NCI-H2171 treated with DMSO at 0.1 percent for 48 hours (cell line): ENCODE measurements at places on chromosomes 2 and 18.

DNA sequence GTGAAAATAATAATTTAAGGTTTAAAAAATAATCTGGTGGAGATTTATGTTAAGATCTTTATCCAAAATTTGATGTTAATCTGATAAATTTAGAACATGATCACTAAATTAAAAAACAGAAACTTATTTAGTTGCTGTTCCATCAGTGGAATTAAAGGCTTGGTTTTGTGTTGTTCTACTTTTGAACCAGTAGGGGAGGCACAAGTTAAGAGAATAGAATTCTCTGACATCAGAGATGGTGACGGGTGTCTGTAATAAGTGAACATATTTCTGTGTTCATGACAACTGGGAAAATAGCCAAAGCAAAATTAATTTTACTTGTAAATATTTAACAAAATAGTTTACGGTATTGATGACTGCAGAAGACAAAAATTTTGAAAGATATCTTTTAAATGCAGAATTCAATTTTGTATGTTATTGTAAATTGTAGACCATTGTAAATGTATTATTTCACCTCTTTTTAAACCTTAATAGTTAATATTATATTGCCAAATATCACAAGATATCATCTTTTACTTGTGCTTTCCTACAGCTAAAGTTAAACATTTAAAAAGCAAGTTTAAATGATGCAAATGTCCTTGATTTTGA, 106.0 kb downstream of the UBR3 start:
- DNase-seq = peak; percentile 79

- DNase-seq = no peak
Measured at GRCh38 chr2:42787788-42788477, 4.5 kb downstream of the HAAO start.

- DNase-seq = peak; percentile 26
Measured at GRCh38 chr18:5510135-5510846, 33.5 kb downstream of the EPB41L3 start.

DNA sequence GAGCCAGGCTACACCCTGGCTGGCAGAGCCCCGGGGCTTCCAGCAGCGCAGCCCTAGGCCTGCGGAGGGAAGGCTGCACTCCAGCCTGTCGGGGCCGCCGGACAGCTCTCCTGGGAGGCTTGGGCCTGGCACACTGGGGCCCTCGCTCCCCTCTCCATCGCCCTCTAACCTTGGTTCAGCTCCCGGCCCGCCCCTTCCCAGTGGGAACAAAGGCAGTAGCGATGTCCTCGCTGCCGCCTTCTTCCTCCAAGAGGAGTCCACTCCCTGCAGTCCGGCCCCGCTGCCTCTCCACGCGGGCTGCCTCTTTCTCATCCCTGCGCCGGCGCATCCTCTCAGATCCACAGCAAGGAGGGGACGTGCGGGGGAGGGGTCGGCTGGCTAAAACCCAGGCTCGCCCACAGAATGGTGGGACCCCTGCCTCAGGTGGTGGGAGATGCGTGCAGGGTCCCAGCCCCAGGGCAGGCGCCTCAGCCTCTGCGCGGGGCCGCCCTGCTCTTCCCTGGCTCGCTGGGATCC, 138.1 kb downstream of the TWIST2 start:
- DNase-seq = no peak

DNA sequence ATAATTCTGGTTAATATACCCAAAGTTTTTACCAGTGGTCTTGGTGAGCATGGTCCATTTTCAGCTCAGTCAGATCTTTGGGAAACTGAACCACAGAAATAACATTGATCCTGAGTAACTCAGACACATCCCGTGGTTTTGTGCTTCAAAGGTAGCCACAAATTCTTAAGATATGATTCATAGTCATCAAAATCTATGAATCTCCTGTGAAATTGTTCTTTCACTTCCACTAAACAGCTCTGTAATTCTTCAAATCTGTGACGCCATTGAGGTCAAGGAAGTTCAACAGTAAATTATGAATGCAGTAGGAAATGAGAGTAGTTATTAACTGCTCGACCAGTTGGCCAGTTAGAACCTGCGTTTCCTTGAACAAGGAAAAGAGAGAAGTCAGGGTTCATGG, 147.3 kb downstream of the IRS1 start:
- DNase-seq = no peak

GRCh38 chr2:226760412-226761194, 39.0 kb downstream of the IRS1 start:
- peak; percentile 1 for DNase-seq

DNA sequence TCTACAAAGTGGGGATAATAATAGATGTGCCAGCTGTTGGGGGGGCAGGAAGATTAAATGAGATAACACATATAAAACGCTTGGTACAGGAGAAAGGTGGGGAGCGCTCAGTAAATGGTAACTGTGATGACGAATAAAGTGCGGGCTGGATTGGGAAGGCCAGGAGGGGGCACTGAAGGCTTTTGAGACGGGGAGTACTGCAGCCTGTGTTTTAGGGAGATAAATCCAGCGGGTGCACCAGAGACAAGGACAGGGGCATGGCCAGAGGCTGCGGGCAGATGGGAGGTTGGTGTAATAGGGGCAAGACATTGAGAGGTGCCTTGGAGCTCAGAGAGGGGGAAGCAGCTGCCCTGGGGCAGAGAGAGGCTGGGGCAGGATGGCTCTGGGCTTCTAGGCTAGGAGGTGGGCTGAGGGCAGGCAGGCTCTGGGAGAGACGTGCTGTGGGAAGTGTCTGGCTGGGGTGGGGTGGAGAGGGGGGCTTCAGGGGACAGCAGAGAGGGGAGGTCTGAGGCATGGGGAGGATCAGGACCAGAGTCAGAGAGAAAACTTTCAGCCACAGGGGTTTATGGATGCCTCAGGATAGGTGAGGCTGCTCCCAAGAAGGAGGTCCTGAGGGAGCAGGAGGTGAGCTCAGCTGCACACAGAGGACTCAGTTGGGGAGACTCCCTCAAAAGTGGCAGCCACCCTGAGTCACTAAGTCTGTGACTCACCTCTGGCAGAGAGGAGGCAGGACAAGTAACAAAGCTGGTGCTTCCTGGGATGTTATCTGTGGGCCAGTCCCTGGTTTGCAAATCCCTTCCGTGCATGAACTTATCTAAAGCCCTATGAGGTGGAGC, 18.8 kb downstream of the TEX44 start:
- DNase-seq = no peak

DNA sequence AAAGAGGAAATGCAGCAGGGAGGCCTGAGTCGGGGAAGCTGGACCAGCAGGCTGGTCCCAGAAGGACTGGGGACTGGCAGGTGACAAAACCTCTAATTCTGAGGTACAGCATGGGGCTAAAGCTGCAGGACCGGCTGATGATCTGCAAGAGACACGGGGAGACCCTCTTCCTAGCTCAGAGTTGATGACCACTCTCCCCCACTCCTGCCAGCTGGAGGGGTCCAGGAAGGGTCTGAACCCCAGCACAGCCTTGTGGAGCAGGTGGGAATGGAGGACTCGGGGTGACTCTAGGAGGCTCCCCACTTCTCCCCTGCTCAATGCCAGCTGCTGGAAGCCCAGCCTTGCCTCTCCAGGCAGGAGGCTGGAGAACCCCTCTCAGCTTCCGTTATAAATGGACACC, 67.7 kb downstream of the TWIST2 start:
- DNase-seq = no peak

DNA sequence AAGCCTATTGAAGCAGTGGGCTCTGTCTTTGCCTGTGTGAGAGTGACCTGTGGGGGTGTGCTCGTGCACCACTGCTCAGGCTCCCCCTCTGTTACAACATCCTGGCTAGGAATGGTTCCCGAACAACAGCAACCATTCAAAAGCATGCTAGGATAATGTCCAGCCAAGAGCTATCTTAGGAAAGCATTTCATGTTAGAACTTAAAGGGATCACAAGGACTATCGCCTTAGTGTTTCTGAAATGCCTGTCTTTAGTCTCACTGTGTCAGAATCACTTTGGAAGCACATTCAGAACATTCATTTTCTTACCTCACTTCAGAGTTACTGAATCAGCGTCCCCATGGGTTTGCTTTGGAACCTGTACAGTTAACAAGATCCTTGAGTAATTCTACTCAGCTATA, 134.9 kb upstream of the DSEL start:
- DNase-seq = no peak

DNA sequence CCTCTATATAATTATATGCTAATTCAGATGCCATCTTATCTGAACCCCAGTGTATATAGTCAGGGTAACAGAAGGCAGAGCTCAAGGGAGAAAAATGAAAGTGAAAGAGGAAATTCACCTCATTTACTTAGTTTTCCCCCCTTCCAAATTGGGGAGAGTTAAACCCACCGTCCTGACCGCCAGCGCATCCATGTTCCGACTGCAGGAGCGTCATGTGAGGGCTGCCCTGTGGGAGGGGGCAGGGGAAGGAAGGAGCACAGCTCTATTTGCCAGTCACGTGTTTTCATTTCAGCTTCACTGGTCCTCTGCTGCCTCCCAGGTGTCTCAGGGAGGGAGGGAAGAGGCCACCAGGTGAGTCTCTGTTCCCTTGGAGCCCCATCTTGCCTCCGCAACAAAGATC, 13.2 kb downstream of the CNNM4 start:
- DNase-seq = peak; percentile 81

DNA sequence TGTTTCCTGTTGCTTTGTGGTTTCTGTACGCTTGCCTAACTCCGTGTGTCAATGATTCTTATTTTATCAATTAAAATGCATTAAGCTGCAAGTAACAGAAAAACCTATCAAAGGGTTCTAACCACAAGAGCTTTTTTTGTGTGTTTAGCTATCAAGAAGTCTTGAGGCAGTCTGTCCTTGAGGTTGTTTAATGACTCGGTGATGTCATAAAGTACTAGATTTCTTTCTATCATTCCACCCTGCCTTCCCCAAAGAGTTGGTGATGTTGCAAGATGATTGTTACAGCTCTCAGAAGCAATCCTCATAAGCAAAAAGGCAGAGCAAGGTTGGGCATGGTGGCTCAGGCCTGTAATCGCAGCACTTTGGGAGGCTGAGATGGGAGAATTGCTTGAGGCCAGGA, 51.9 kb upstream of the SPTBN1 start:
- DNase-seq = no peak

DNA sequence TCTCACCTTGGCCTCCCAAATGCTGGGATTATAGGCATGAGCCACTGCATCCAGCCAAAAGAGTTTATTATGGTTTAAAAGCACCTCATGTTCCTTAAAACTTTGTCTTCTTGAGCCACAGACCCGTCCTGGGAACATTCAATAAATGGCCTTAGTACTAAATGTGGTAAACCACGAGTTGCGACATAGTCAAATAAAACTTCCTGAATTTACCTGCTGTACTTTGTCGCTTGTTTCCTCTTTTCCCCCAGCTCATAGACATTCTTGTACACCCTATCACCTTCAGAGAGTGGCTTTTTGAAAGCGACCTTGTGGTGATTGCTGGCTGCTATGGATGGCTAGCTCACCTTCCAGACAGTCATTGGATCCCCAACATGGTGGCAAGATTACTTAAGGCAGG, 310.4 kb downstream of the LRRTM1 start:
- DNase-seq = no peak

GRCh38 chr2:108535357-108535631, 1.0 kb downstream of the LIMS1 start:
- no peak for DNase-seq

DNA sequence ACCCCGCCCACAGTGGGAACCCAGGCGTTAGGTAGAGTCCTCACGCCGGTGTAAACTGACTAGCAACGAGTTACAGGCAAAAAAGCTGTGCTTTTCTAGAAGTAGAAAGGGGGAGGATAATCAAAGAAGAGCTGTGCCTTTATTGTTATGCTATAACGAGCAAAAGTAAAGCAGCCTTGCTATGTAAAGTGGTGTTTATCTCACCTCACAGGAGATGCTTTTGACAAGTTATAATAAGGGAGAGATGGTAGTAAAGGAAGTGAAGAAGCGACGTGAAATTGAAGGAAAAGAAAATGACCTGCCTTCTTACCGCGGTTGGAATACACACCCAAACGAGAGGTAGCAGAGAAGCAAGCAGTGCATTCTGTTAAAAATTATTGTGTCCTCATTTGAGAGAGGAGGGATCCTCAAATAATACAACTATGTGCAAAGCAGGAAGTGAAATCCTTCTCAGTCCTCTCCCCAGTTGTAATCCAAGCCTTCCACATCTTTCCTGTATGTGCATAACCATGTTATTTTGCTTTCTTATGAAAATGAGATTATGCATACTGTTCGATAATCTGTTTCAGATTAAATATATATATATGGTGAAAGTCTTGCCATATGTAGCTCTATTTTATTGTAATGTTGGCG, 962 bp downstream of the TANK start:
- peak; percentile 40 for DNase-seq

DNA sequence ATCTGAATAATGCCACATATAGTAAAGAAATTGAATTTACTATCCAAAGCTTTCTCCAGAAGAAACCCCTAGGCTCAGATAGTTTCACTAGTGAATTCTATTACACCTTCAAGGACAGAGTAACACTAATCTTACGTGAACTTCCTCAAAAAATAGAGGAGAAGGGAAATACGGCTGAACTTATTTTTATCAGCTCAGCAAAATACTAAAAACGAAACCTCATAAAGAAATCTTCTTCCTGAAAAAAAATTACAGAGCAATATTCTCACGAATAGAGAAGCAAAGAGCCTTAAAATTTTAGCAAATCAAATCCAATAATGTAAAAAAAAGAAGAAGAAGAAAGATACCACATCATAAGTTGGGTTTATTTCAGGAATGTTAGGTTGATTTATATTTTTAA, 14.7 kb downstream of the CAPN13 start:
- no peak for DNase-seq

DNA sequence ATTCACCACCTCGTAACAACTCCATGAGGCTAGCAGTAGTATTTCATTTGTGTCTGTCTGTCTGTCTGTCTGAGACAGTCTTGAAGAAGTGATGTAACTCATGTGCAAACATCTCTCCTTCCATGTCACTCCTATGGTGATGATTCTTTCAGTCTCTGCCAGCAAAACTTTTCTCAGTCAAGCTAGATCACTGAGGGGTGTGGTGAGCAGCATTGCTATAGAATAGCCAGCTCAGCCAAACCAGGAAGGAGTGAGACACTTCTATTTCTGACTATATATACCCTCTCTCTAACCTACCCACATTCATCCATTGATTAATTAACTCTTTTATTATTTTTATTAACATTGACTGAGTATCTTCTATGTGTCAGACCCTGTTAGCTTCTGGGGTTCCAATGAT, 1095.1 kb upstream of the GYPC start:
- DNase-seq = no peak

GRCh38 chr18:26547646-26548414, 523 bp downstream of the KCTD1 start:
- DNase-seq = no peak

DNA sequence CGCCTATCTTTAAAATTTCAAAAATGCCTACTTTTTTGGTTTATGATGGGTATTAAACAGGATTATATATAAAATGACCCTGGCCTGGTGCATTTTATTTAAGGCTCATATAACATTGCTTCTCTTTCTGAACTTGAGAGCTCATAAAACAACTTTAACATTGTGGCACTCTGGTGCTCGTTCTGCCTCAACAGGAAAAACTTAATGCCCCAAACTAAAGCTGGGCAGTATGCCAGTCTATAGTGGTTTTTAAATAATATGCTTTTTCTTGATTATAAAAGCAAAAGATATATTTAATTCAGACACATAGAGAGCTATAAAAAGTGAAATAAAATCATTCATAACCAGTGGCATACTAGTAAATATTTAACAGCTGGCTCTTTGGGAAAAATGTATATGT, 269.3 kb upstream of the GULP1 start:
- no peak for DNase-seq
